Glutamatergic neuron (in vitro differentiated cells): ENCODE measurements at places on chromosomes 2 and 18. TPM values are rescaled to one million over a fixed set of nuclear protein-coding genes. Genes with fewer than 3 reads are reported as not detected.

DNA sequence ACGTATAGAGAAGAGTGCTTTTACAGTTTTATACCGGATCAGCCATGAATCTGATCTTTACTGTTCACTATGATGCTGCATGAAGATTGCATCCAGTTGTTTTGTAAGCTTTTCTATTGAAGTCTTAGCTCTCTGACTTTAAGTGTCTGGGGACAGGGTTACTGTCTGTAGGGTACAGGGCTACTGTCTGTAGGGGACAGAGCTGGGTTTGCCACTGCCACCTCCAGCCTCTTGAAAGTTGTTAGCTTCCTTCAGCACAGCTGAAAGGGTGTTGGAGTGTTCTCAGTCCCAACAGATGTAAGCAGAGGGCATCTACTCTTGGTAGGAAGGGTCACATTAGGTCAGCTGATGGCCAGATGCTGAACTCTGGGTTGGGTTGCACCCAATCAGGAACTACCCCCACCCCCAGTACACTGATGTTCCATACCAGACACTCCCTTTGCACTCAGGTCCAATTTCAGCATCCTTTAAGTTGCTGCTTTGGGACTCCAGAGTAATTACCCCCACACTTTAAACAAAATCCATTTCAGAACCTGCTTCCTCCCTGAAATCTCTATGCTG lies 58.0 kb downstream of the MYL12B start:
- no peak for DNase-seq

The NAT8 gene
- not detected for total RNA-seq

DNA sequence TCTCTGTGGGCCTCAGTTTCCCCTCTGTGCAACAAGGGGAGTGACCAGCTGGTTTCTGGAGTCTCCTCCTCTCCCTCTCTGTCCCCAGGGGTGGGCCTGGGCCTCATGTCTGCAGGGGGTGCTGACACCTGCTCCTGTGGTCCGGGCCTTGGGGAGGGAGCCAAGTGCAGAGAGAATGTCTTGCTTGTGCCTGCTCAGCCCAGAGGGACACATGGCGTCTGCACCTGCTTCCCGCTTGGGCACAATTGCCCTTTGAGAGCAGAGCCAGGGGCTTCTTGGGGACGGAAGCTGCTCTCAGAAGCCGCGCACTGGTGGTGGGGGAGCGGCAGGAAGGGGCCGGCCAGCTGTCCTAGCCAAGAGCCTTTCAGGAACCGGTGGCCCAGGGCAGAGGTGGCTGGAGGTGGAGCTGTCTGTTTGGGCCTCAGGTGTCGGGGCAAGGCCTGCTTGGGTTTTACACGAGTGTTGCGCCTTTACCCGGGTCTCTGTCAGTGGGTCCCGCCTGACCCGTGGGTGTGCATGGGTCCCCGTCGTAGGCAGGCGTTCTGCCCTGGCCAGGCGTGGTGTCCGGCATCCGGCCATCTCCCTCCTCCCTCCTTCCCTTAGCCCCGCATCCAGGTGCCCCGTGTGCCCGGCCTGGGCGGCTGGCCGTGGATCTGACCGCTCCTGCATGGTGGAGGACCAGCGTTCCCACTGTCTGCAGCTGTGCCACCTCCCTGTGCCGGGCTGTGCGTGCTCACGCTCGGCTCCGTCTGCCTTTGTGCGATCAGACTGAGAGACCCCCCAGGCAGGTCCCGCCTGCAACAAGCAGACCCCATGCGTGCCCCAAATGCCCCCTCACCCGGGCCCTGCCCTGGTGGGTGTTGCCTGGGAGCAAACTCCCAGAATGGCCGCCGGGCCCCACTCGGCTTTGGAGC lies 4.0 kb downstream of the NEU4 start:
- no peak for DNase-seq

GRCh38 chr18:3722649-3723433 lies 272.9 kb downstream of the TGIF1 start:
- DNase-seq = no peak

DNA sequence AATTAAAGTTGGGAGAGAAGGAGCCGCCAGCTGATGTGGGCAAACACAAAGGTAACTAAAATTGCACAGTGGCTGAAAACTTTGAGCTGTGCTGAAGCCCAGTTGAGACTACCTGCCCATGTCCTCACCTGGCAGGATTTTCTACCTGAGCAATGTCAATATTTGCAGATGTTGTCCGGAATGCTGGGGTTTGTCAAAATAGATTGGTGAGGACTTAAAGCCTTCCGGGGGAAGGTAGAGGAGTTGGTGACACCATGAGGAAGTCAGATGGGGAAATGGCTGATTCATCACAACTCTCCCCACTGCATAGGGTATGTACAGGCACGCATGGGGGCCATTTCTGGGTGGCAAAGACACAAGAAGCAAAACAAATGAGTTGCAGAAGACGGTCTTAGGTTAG lies 114.9 kb downstream of the ALK start:
- DNase-seq = no peak

GRCh38 chr2:9144617-9145016 lies 62.0 kb upstream of the ASAP2 start:
- no peak for DNase-seq

The TUBB8B gene
- total RNA-seq = not detected

GRCh38 chr2:195486987-195487644 lies 169.9 kb upstream of the SLC39A10 start:
- no peak for DNase-seq

The GKN1 gene
- total RNA-seq = not detected

DNA sequence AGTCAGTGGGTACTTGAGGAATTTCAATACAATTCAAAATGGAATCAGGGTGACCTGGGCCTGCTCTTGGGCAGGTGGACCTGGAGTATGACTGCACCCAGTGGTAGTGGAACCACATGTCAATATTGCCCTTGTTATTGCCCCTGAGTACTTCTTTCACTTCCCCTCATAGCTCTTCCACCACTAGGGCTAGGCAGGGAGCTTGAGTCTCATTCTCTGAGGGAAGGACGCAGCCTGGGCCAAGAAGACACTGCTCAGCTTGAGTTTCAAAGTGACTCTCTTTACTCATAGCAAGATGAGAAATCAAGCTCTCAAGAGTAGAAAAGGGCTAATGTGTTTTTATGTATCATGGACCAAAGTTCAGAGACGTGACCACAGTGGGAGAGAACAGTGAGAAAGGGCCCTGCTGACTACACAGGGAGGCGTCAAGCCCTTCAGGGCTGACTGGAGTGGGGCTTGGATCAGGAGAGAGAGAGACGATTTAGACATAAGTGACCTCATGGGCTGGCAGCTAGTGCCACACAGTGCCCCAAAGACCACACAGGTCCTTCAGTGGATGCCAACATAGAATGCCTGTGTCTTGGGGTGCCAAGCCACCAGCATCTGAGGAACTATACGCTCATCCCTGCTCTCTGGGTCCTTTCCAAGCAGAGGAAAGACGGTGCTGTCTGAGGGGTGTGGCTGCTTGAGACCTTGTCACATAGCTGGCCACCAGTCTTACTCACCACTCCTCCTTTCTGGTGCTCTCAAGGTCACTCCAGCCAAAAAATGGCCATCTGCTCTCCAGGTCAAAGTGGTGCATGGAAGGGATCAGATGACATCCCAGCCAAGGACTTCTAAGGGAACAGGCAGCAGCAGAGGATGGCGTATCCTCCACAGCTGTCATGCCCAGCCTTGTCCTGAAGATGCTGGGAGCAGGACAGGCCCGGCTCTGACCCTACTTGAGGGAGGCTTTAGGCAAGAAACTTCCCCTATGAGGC lies 13.0 kb downstream of the PTMA start:
- no peak for DNase-seq

The MRO gene
- total RNA-seq = not detected

DNA sequence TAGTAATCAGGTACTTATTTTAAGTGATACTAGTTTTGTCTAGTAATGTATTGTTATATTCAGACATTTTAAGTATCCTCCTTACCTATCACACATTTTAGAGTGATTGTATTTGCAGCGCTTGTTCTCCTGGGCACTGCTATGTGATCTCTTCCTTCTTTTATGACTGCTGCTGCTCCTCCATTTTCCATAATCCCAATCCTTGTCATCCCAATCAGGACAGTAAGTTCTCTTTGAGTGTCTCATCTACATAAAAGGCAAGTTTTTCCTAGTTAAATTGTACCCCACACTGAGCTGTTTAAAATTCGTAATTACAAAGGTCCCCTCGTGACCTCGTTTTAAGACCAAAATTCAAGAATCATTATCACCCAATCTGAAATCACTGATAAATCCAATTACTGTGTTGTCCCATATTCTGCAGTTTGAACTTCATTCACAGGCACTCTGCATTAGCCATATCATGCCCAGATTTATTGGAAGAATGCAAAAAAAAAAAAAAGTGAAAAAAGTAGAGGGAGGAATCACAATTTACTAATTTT lies 2.8 kb downstream of the CLK1 start:
- DNase-seq = no peak

GRCh38 chr2:41989501-41990180 lies 58.2 kb upstream of the PKDCC start:
- peak; percentile 43 for DNase-seq

DNA sequence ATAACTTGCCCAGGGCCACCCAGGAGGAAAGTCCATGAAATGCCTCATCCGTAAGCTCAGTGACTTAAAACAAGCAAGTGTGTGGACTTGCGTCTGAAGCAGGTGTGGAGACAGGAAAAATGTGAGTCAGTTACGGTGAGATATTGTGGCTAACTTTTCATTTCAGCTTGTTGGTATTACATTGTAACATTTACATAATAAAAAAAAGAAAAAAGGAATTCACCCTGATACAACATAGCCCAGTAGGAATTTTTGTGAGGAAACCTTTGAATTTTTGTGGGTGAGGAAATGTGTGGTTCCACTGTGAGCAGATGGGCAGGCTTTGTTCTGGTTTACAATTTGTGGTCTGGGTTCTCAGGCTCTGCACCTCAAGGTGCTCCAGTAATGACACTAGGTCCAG lies 33.7 kb upstream of the LYPD6B start:
- no peak for DNase-seq

DNA sequence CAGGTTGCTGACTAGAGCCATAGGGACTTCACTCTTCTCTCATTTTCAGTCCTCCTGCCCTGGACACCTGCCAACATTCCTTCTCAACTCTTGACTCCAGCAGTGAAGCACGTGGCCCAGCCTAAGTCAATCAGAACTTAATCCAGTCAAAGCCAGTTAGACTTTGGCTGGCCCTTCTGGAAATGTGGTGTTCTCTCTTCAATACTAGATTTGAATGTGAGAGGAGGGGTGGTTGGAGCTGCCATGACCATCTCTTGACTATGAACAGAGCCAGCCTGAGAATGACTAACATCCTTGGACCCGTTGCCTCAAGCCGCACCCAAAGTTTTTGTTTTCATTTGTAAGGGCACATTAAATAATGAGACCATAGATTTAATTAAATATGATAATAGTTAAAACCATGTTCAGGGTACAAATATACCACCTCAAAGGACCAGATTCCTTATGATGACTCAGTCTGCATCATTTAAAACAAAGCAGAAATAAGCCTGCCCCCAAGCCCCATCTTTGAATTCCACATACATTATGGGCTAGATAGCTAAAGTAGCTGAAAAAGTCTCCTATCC lies 49.7 kb upstream of the RASGRP3 start:
- no peak for DNase-seq

The PPP4R1 gene
- total RNA-seq = 136 TPM

GRCh38 chr2:188898261-188898660 lies 75.9 kb upstream of the COL3A1 start:
- no peak for DNase-seq

DNA sequence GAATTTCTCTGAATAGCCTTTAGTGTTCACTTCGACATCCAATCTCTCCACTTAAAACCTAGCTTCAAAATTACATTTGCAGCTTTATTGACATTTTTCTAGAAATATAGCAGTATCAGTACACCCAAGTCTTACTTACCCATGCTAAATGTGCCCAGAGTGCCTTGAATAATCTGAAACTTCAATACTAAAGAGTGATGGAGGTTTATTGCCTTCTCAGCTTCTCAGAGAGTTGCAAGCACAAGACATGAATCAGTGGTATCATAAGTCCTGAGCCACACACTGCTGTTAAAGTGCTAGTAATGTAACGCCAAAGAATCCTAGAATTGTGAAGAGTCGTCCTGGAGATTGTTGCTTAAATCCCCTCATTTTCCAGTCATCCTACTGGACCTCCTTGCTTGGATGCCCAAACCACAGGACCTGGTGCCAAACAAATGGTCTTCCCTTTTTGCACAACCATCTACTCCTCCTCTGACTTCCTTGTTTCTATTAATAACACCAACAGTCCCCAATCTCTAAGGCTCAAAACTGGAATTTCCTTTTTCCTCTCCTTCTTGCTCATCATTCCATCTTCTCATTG lies 83.2 kb upstream of the SPATS2L start:
- DNase-seq = no peak

The APOB gene
- total RNA-seq = not detected

DNA sequence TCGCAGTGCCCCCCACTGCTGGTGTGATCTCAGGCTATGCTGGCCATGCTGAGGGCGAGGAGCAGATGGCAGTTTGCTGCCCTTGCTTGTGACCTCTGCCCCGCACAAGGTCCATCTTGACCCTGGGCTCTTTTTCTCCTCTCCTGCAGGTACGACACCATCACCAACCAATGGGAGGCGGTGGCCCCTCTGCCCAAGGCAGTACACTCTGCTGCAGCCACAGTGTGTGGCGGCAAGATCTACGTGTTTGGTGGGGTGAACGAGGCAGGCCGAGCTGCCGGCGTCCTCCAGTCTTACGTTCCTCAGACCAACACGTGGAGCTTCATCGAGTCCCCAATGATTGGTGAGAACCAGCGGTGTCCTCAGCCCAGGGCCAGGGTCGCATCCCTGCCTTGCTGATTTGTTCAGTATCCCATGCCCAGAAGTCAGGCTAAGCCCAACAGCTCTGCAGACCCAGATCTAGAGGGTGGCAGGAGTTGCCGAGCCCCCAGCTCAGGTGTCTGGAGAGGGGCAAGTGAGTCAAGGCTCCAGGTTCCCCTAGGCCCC lies 223.8 kb downstream of the ATAD2B start:
- no peak for DNase-seq

The ZNF521 gene
- 58.7 TPM for total RNA-seq

The GATA6 gene
- total RNA-seq = 0.42 TPM

GRCh38 chr2:165675551-165675968 lies 118.5 kb downstream of the GALNT3 start:
- DNase-seq = no peak

GRCh38 chr2:49687918-49688317 lies 533.6 kb upstream of the FSHR start:
- DNase-seq = no peak

DNA sequence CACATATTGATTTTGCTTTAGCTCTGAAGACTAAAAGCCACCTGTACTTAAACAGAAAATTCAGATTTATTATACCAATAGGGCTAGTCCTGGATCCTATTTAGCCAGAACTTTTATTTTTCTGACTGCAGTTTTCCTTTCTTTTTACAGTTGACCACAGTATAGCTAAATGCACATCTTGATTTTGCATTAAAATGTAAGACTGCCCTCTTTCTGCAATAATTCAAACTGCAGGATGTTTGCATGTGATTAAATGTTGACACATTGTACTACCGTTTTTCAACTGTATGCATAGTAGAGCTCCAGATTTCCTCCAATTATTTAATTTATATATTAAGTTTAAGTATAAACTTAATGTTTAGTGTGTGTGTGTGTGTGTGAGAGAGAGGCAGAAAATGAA lies 1262.9 kb downstream of the SUCLG1 start:
- DNase-seq = no peak

GRCh38 chr2:176562359-176563078 lies 293.3 kb downstream of the MTX2 start:
- DNase-seq = no peak

- DNase-seq = no peak
These were observed 307.3 kb downstream of the GBX2 start for GRCh38 chr2:235860871-235861270.

- peak; percentile 50 for DNase-seq
These were observed 82.0 kb downstream of the MTCL1 start for GRCh38 chr18:8787371-8787670.

The ASIC4 gene
- total RNA-seq = 5.4 TPM
